ENCODE measurements at places on chromosomes 12 and 14. TPM values are rescaled to one million over a fixed set of nuclear protein-coding genes. Genes with fewer than 3 reads are reported as not detected.
A peak's percentile ranks its signal among the peaks of the same experiment; 100 is the strongest.

The SPIC gene
- polyA plus RNA-seq: 0.13 TPM

The GDF3 gene
- not detected for polyA plus RNA-seq

The AQP6 gene
- not detected for polyA plus RNA-seq

The SLC22A17 gene
- polyA plus RNA-seq: not detected

The GARIN6 gene
- polyA plus RNA-seq: not detected

The SSTR1 gene
- not detected for polyA plus RNA-seq

The RNASE3 gene
- polyA plus RNA-seq: 3.3 TPM

GRCh38 chr12:44780221-44780790 lies 95.8 kb downstream of the NELL2 start:
- H3K4me3 ChIP-seq: no peak overlapping the region
- no peaks in the 10 kb centered on the region for H3K4me1 ChIP-seq
- H3K27ac ChIP-seq: no peak overlapping the region
- H3K27me3 ChIP-seq: no peaks in the 10 kb centered on the region

DNA sequence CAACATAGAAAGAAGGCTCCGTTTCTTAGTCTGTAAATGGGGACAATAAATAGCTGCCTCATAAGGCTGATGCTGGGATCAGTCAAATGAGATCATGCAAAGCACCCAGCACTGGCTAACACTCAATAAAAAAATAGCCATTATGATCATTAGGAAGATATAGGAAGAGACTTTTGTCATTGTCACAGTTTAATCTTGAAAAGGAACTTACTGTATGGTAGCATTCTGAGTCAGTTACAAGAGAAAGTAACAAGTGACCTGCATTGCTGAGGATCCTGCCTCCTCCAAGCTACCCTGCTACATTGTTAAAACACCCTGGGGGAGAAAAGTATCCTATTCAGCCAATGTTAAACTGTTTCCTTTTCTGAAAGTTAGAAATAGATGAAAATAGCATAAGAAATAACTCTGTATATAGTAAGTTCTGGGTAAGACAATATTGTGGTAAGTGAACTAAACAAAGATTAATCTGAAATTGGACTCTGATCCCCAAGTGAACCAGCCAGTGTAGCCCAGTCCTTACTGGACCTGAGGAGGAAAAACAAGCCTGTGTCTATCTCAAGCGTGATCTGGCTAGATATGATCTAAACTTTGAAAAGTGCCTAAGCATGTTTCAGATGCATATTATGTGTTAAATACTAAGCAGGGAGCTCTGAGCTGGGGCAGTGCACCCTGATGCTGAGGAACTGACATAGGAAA lies 3.6 kb upstream of the NUDT4 start:
- DNase-seq: no peak
- peaks cover 43% of the 10 kb centered on the region for H3K4me1 ChIP-seq
- H3K27ac ChIP-seq: no peak overlapping the region
- H3K4me3 ChIP-seq: no peak overlapping the region
- H3K36me3 ChIP-seq: no peaks in the 10 kb centered on the region

DNA sequence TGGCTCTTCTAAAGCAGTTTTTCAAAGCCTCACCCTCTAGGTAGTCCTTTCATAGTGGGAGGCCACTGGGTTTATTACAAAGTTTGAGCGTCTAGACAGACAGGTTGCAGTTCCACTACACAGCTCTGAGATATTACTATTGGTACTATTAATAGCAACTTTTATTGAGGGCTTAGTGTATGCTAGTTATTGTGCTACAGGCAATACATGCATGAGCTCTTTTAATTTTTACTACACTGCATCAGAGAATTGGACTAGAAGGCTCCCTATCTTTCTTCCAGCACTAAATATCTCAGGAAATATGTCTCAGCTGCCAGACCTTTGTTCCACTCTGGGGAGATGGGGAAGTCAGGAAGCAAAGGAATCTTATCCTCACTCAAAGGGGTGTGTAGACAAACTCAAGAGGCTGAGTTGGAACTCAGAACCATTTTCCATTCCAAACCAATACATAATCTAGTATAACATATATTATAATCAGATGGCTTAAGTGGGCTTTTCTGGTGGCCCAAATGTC lies 161.8 kb upstream of the SLC38A2 start:
- no peak overlapping the region for H3K27ac ChIP-seq
- no peak overlapping the region for H3K4me3 ChIP-seq
- no peak for DNase-seq

DNA sequence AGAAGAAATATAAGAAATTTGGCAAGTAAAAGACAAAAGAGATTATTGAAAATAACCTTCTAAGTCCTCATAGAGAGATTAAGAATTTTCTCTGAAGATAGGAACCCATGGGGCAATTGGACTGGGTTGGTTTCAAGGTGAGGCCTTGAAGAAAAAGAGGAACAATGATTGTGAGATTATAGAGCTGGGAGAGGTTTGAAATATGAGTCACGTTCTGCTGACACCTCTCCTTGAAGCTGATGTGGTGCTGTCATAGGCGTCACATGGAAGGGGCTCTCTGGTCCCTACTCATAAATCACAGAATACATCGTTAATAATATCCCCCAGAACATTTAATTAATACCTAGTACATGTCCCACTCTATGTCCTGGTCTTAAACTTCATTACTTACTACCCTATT lies 227.6 kb upstream of the PDE3A start:
- no peak overlapping the region for H3K4me3 ChIP-seq
- no peaks in the 10 kb centered on the region for H3K36me3 ChIP-seq
- H3K27me3 ChIP-seq: no peaks in the 10 kb centered on the region

DNA sequence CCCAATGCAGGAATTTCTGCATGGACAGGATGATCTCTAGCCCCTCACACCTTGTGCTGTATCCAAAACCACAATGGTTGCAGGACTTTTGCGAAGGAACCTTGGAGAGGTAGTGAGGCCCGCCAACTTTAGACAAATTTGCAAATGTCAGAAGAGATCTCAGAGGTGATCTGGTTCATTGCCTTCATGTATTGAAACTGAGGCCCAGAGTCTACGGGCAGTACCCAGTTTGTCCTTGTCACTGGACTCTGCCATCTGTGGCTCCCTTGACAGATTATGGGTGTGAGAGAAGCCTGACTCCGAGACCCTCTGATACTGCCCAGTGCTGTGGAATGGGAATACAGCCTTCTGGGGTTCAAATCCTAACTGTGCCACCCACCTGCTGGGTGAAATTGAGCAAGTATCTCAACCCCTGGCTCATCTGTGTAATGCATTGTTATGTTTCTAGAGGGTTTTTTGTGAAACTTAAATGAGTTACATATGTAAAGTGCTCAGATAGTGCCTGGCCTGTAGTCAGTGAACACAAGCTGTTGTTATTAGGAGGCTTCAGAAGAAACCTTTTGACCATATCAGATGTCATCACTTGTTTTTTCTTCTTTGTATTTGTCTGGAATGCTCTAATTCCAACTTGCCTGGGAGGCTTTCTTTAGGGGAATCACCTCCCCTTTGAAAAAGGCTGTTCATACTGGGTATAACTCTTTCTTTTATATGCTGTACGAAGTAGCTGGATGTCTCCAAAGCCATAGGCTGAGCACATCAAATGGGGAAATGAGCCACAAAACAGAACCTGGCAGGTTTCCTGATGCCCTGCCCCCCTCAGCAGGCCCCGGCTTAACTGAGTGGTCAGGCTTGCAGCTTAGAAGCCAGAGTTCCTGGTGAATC lies 71.4 kb upstream of the SRSF5 start:
- peak; percentile 40 for DNase-seq
- H3K36me3 ChIP-seq: peaks cover 10% of the 10 kb centered on the region
- H3K27ac ChIP-seq: peak overlapping the region; percentile 81
- no peaks in the 10 kb centered on the region for H3K27me3 ChIP-seq
- H3K4me3 ChIP-seq: no peak overlapping the region
- H3K4me1 ChIP-seq: peaks cover 82% of the 10 kb centered on the region

DNA sequence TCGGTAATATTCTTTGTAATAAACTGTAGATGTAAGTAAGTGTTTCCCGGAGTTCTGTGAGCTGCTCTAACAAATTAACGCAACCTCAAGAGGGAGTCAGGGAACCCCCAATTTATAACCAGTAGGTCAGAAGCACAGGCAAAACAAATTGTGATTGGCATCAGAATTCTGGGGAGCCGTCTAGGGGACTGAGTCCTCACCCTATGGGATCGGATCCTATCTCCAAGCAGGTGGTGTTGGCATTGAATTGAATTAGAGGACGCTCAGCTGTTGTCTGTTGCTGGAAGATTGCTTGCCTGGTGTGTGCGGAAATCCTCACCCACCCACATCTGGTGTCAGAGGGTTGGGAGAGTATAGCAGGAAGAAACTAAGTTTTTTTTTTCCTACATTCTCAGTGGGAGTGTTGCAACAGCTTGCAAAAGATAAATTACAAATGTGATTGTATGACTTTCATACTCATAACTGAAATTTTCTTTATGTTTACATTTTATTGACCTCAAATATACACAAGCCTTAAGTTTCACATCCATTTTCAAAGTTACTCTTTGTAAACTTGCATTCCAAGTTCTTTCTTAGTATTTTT lies 5.5 kb downstream of the TMEM52B start:
- peak overlapping the region; percentile 84 for H3K27ac ChIP-seq
- peak; percentile 86 for DNase-seq
- no peaks in the 10 kb centered on the region for H3K27me3 ChIP-seq
- no peaks in the 10 kb centered on the region for H3K36me3 ChIP-seq

DNA sequence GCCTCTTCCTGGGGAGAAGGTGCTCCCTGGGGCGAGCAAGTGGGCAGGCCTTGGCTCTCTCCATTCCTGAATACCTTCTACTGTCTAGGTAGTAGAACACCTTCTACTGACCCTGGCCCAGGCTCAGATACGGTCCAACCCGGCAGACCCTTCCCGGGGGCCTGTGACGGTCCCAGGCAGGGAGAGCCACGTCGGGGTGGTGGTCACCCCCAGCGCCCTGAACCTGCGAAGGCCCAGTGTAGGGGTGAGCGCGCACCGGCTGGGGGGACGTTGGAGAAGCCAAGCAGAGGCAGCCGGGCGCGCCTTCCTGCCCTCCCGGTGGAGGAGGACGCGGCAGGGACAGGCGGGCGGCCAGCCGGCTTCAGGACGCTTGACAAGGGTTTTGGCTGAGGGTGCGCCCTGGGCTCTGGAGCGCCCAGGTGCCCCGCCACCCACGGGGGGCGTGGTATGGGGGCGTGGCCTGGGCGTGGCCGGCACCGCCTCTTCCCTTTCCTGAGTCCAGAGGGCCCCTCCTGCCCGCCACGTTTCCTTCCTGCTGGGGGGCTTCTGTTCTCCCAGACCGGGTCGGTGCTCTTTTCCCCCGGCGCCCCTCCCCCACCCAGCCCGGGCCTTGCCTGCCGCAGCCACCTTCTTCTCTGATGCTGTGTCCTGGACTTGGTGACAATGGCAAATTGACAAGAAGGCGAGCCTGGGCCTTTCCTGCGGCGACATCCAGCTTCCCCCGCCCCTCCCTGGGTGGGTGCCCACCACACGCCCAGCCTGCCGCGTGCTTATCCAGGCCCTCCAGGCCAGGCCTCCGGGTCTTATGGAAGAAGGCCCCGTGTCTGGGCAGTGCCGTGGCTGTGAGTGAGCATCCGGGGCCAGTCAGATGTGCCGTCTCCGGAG lies 24.5 kb upstream of the PPP1R13B start:
- no peaks in the 10 kb centered on the region for H3K36me3 ChIP-seq
- peaks cover 7% of the 10 kb centered on the region for H3K27me3 ChIP-seq
- H3K27ac ChIP-seq: peak overlapping the region; percentile 14

GRCh38 chr14:28651148-28651547 lies 115.4 kb upstream of the FOXG1 start:
- H3K36me3 ChIP-seq: no peaks in the 10 kb centered on the region
- no peak overlapping the region for H3K27ac ChIP-seq
- no peak overlapping the region for H3K4me3 ChIP-seq
- H3K4me1 ChIP-seq: no peaks in the 10 kb centered on the region

GRCh38 chr14:42112108-42112507 lies 505.4 kb downstream of the LRFN5 start:
- H3K4me3 ChIP-seq: no peak overlapping the region
- no peak overlapping the region for H3K27ac ChIP-seq
- H3K36me3 ChIP-seq: no peaks in the 10 kb centered on the region
- H3K27me3 ChIP-seq: no peaks in the 10 kb centered on the region
- H3K4me1 ChIP-seq: no peaks in the 10 kb centered on the region

GRCh38 chr12:80862531-80862930 lies 75.2 kb downstream of the LIN7A start:
- H3K27ac ChIP-seq: no peak overlapping the region

- no peak overlapping the region for H3K4me3 ChIP-seq
- H3K27ac ChIP-seq: no peak overlapping the region
- DNase-seq: no peak
- no peaks in the 10 kb centered on the region for H3K27me3 ChIP-seq
These were observed 444.8 kb downstream of the ATP23 start for GRCh38 chr12:58386136-58386535.

- H3K27me3 ChIP-seq: no peaks in the 10 kb centered on the region
- H3K4me1 ChIP-seq: peaks cover 56% of the 10 kb centered on the region
- no peak for DNase-seq
- no peak overlapping the region for H3K27ac ChIP-seq
- H3K36me3 ChIP-seq: no peaks in the 10 kb centered on the region
These were observed 8.8 kb downstream of the OLR1 start for GRCh38 chr12:10163084-10163483.

GRCh38 chr12:124774054-124774461 lies 89.6 kb downstream of the SCARB1 start:
- no peaks in the 10 kb centered on the region for H3K36me3 ChIP-seq
- peak; percentile 99 for DNase-seq
- H3K4me3 ChIP-seq: peak overlapping the region; percentile 16
- H3K27me3 ChIP-seq: no peaks in the 10 kb centered on the region

- H3K27me3 ChIP-seq: no peaks in the 10 kb centered on the region
- no peaks in the 10 kb centered on the region for H3K4me1 ChIP-seq
- no peaks in the 10 kb centered on the region for H3K36me3 ChIP-seq
- peak; percentile 75 for DNase-seq
These were observed 30.2 kb downstream of the PEX5 start for GRCh38 chr12:7219599-7220243.

DNA sequence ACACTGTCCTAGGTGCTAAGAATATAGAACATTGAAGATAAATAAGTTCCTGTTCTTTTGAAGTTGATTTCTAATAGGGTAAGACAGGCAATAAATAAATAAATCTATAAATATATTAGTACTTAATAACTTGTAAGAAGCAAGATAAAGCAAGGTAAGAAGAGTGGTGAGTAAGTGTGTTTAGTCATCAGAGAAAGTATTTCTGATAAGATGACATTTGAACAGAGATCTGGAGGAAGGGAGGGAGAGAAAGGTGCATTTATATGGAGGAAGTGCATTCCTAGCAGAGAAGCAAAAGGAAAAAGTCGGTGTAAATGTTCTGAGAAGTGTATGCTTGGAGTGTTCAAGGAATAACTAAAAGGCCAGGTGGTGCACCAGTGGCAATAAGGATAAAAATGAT lies 184.4 kb upstream of the GRIP1 start:
- no peaks in the 10 kb centered on the region for H3K27me3 ChIP-seq
- DNase-seq: no peak
- H3K4me3 ChIP-seq: no peak overlapping the region
- no peaks in the 10 kb centered on the region for H3K4me1 ChIP-seq
- H3K36me3 ChIP-seq: no peaks in the 10 kb centered on the region
- H3K27ac ChIP-seq: no peak overlapping the region

All from CD14-positive monocyte (primary cell).